ENCODE measurements at places on chromosomes 5 and 9.

GRCh38 chr9:114017741-114018715, 60.1 kb downstream of the AMBP start:
- peak; percentile 66 for DNase-seq

GRCh38 chr9:69495296-69495695, 170.3 kb downstream of the ENTREP1 start:
- no peak for DNase-seq

DNA sequence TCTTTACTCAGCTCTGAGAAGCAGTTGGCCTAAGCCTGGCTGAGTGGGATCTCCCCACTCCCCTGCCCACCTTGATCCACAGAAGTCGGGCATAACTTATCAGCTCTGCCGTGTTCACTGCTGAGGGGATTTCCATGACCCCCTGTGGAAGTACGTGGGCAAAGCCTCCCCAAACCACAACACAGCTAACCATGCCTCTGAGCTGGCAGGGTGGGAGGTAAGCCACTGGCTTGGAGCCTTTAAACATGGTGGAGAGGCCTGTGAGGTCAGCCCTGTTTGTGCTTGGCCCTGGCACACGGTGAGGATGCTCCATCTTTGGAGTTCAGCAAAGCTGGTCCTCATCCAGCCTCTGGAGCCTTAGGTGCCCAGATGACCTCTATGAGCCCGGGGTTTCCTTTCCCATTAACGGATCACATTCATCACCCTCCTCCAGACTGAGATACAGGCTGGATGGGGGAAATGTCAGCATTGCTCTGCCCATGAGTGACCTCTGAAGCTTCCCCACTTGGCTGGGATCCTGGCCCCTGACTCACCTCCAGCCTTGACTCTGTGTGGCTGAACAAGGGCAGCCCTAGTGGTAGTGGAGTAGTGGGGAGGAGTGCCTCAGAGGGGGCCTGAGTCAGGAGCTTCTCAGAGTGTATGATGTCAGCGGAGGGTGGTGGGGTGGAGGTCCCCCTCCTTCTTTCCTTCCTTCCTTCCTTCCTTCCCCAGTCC, 6.2 kb downstream of the PDLIM4 start:
- DNase-seq, result peak; percentile 83

GRCh38 chr5:98492258-98492657, 281.2 kb upstream of the RGMB start:
- no peak for DNase-seq

GRCh38 chr9:121281614-121282276, 13.8 kb downstream of the GSN start:
- peak; percentile 90 for DNase-seq

DNA sequence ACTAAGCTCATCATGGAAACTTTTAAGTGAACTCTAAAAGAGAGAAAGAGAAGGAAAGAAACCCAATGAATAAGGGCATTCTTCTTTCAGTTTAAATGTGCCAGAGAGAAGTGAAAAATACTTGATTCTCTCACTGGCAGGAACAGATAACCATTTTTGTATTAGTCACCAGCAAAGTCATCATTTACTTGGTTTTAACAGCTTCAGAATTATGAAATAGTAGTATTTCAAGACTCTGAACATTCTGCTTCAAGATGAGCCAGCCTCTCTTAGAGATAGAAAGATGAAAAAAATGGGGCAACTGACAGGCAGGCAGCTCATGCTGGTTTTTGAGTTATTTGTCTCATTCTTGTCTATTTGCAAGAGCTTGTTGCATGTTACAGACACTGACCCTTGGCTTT, 103.5 kb downstream of the GCNT1 start:
- no peak for DNase-seq

DNA sequence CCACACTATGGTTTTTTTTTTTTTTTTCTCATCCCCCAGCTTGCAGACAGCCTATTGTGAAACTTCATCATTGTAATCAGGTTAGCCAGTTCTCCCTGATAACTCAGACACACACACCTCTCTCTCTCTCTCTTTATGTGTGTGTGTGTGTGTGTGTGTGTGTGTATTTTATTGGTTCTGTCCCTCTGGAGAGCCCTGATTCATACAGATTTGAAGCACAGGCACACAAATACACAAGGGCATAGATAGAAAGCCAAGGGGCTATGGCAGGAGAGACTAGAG, 20.6 kb upstream of the VCAN start:
- DNase-seq, result no peak

GRCh38 chr5:169688106-169688505, 51.0 kb downstream of the DOCK2 start:
- no peak for DNase-seq

GRCh38 chr9:124218438-124218982, 39.2 kb upstream of the NEK6 start:
- DNase-seq, result peak; percentile 72

GRCh38 chr9:134353539-134353938, 27.3 kb downstream of the RXRA start:
- no peak for DNase-seq

- DNase-seq, result no peak
These were observed 1037.1 kb upstream of the NUDT12 start for GRCh38 chr5:104599726-104600125.

GRCh38 chr5:142403583-142403982, 78.8 kb upstream of the SPRY4 start:
- DNase-seq, result no peak

DNA sequence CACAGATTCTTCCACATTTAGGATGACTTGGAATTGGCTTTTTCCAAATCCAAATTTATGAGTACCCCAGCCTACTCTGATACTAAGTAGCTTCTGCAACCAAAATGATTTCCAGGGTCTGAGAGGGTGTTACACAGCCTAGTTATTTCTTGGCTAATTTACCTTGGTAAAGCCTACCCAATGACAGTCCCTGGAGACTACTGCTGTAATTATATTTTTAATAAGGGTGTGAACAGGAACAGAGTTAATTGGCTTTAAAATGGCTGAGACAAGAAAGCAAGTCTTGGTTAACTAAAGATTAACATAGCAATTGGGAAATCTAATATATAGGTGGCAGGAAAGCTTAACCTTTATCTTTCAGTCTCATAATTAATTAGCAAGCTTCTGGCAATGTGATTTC, 9.3 kb downstream of the PRLR start:
- DNase-seq, result no peak

GRCh38 chr5:25744908-25745307, 1100.1 kb upstream of the CDH10 start:
- DNase-seq, result no peak

GRCh38 chr5:126568206-126568755, 26.7 kb downstream of the ALDH7A1 start:
- no peak for DNase-seq

GRCh38 chr9:19630760-19631159, 158.1 kb downstream of the SLC24A2 start:
- no peak for DNase-seq

DNA sequence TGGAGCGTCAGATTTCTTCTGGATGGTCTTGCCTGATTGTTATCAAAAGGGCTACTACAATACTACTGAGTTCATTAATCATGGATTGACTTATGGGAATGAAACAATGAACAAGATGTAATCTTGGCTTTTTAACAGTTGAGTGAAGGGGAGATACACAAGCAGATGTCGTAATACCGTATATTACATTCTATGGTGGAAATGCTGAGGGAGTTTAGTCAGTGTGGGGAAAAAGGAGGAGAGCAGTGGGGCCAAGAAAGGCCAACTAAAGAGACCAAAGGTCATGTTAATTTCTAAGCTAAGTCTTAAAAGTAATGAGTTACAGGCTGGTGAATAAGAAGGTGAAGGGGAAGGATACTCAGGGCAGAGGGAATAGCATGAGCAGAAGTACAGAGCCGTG, 29.0 kb upstream of the PSAT1 start:
- no peak for DNase-seq

- no peak for DNase-seq
These were observed 112.6 kb upstream of the ZNF608 start for GRCh38 chr5:124859027-124859426.

- DNase-seq, result no peak
These were observed 324.2 kb upstream of the ATP10B start for GRCh38 chr5:161176221-161176620.

GRCh38 chr5:52132053-52132452, 655.7 kb upstream of the ITGA1 start:
- DNase-seq, result no peak

DNA sequence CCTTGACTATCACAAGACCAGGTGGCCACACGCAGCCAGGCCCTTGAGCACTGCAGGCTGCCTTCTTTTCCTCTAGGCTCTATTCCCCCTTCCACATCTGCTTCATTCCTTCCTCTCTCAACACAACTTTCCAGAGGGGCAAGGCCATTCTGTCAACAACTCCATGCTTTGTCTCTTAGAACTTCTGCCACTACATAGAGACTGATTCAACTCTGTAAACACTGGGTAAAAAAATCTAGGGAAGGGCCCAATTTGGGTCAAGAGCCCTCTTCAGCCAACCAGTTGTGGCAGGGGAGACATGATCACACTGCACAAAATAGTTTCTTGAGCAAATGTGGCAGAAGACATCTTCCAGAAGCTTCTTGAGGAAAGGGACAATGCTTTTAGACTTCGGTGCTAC, 55.6 kb downstream of the ATPSCKMT start:
- no peak for DNase-seq

DNA sequence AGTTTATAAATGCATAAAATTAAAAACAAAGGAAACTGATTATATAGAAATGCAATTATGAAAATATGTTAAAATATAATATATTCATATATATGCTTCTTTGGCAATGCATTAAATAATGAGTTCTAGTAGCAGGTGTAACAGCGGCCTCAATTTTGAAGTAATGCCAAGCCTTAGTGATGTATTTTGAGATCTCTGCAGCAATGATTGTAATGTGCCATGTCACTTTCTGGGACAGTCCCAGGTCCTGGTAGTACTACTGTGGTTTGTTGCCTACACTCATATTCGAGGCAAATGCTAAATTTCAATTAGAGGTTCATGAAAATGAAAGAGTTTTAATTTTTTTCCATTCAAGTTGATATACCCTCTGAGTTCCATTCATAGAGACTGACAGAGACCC, 75.8 kb upstream of the ORM1 start:
- DNase-seq, result no peak

DNA sequence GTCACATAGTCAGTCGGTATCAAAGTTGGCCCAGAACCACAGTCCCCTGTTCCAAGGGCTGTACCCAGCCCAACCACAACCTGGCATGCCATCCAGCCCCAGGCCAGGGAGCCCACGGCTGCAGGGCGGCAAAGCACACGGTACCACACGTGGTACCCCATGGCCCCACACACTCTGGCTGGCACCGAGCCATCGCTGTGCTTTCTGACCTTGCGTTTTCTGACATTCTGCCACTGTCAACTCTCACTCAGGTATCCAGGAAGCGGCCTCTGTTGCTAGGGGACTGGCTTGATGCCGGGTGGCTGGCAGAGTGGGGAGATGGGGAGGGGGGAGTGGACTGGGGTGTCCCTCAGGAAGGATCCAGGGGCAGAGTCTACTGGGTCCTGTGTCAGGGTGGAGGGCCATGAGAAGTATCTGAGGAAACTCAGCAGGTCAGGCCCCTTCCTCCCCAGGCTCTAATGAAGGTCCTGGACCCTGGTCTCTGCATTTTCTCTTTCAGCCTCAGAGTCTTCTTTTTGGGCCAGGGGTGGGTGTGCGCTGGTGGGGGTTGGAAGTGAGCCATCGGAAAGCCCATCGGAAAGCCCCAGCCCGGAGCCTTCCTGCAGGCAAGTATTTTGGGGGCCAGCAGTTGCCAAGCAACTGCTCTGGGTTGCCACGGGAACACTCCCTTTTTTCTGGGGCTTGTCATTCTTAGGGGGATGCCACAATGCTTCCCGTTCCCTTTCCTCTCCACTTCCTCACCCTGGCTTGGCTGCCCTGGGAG, 21.0 kb upstream of the RALGDS start:
- DNase-seq, result no peak
